ENCODE measurements at places on chromosomes 1 and 21.

DNA sequence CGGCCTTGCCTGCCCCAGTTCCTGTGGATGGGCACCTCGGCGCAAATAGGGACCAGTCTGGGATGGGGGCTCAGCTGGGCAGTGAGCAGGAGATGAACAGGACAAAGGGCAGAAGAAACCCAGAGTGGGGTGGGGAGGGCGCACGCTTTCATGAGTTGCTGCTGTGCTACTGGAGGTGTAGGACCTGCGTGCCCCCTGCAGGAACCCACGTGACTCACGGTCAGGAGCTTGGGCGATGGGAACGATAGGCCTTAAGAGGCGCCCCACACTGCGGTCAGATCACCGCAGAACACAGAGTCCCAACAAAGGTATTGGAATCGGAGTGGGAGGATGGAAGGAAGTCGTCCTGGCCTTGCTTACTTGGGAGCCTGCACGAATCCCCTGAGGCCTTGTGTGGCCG is 17.2 kb downstream of the PRDM15 start:
- DNase-seq: no peak

DNA sequence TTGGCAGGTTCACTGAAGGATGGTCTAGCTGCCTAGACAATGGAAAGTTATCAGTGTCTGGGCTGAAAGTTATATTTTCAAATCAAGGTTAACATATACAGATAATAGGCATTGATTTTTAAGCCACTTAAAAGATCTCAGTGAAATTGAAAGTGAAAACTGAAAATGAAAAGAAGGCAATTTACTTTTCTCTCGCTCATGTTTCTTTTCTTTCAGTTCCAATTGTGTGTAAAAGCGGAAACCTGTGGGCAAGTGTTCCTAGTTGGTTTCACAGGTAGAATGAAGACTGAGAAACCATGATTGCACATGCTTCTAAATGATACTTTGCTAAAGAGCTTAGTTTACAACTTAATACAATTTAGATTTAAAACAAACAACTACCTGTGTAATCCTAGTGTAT is 383.7 kb downstream of the ZP4 start:
- no peak for DNase-seq

- peak; percentile 16 for DNase-seq
Observed at GRCh38 chr21:43188181-43188580, 19.4 kb downstream of the CRYAA start.

GRCh38 chr1:243287652-243288051 is 31.8 kb downstream of the SDCCAG8 start:
- DNase-seq: no peak

GRCh38 chr1:156478250-156478627 is 22.3 kb downstream of the MEF2D start:
- DNase-seq: no peak

GRCh38 chr1:1291548-1292441 is 11.6 kb downstream of the SCNN1D start:
- no peak for DNase-seq

GRCh38 chr1:228136901-228137300 is 3.2 kb upstream of the GUK1 start:
- no peak for DNase-seq

DNA sequence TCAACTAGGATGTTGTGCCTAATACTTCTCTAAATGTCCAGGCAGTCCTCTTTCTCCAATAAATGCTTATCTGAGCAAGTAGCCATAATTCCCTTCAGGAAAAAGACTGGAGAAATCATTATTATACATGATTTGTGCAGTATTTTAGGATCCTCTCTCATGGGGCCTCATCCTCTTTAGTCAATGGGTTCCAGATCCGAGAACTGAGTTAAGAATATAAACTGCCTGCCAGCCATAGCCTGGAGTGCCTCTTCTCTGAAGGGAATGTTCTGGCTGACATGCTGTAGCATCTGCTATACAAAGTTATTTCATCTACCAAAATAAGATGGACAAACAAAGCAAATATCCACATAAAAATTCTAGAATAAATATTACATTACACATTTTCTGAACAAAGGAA is 334.0 kb upstream of the PRMT6 start:
- DNase-seq: no peak

DNA sequence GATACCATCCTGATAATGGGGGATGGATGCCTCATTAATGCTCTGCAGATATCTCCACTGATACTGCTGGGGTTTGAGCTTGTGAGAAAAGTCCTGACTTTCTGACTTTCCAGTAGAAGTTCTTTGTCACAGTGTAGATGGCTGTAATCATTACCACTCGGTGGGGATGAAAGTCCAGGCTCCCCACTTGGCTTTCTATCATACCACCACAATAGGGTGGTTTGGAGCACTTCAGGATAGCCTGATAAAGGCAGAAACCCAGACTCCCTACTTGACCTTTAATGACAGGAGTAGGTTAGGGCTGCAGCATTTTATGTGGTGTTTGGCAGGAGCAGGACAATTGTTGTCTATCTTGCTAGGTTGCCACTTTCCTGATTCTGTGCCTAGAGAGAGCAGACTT is 294.1 kb downstream of the BRINP3 start:
- DNase-seq: no peak

GRCh38 chr1:170558731-170559130 is 26.8 kb downstream of the GORAB start:
- DNase-seq: no peak

DNA sequence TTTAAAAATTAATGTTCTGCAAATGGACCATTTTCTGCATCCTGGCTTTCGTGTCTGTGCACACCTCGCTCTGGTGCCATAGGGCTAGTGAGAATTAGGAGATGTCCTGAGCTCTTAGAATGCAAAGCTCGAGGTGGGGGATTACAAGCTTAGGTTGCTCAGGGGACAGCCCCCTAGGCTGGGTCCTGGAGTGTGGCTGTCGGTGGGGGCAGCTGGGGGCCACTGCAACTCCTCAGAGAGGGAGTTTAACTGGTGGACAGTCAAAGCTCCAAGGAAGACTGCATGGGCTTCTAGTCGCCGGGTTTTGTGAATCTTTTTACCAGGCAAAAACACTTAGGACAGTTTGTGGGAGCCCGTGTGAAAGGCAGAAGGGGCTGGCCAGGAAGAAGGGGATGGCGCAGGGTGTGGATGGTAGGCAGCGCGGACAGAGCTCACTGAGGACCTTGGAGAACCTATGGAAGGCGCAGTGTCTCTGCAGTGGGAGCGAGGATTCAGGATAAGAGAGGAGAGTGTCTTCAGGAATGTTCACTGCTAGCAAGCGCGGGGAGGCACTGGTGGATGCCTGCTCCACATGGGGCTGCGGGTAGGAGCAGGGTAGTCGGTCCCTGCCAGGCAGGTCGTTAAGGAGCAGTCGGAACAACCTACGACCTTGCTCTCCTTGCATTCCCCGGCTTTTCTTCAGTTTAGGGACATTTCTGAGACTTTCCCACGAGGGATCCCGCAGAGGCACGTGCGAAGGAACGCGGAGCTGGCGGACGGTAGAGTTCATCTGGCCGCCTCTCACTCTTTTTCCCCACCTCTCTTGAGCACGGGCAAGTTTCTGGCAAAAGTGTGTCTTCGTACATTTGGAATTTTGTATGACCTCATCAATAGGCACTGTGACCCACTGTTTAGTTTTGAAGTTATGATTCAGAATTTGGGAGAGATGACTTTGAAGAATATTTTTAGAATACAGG is 12.9 kb upstream of the KCNE1 start:
- DNase-seq: no peak

GRCh38 chr1:230308039-230308438 is 118.1 kb downstream of the PGBD5 start:
- DNase-seq: no peak

DNA sequence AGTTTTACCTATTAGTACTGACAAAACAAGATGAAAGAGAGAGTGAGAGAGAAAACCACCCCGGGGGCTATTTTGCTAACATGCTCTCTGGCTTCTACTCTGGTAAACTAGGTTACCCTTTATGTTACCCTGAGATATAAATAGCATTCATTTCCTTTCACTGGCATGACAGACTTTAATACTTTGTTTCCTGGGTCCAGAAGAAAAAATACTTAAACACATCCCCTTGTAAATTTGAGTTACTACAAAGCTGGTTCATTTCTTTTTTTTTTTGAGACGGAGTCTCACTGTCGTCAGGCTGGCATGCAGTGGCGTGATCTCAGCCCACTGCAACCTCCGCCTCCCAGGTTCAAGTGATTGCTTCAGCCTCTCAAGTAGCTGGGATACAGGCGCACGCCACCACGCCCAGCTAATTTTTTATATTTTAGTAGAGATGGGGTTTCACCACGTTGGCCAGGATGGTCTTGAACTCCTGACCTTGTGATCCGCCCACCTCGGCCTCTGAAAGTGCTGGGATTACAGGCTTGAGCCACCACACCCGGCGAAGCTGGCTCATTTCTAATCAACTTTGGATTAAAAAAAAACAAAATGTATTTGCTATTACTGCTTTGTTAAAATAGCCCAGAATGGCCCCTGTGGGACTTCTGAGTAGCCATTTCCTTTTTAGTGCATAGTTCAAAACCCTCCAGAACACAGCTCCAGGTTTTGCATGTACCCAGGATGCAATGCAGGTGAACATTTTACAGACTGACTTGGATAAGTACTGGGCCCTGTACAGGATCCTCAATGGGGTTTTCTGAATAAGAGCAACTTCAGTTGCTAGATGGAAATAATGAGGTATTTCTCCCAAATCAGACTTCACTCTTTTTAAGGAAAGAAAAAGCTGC is 20.6 kb downstream of the INPP5B start:
- no peak for DNase-seq

DNA sequence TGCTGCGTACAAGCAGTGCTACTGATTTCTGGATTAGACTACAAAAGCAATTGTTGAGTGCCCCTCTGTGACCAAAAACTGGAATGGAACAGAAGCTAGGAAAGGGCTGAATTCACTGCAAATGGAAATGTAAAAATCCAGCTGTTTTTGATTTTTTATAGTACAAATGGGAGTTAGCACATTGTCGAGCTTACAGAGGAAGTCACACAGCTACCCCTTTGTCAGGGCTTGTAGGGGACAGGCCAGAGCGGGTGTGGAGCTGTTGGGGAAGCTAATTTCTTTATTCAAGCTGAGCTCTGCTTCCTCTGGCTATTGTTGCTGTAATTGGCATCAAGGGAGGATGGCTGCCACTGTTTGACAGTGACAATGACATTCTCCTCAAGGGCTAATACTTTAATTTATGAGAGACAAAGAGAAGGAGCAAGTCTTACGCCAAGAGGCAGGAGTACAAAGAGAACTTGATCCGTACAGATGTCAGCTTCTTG is 96.1 kb downstream of the SLC35F3 start:
- DNase-seq: no peak

GRCh38 chr1:58249737-58250586 is 296.6 kb downstream of the OMA1 start:
- DNase-seq: peak; percentile 78
